ENCODE measurements at places on chromosomes 5 and 9.

- DNase-seq = no peak
Measured at GRCh38 chr5:6767481-6768063, 54.3 kb downstream of the TENT4A start.

- DNase-seq = no peak
Measured at GRCh38 chr5:58775701-58776262, 192.9 kb downstream of the RAB3C start.

DNA sequence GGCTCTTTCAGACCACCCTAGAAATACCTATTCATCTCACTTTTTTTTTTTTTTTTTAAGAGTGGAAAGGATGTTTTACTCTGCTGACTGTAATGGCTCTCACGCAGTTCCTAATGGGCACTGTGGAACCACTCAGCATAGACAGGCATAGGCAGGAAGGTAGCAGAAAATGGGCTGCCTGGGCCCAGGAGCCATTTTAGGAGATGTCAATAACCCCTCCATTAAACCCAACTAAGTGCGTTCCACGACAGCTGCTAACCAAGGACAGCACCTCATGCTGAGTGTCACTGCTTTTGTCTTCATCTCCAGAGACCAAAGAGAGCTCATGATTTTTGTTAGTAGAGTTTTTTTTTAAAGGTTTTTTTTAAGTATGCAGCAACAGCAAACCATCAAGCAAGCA, 15.3 kb downstream of the MAP1B start:
- DNase-seq = no peak

- DNase-seq = no peak
Measured at GRCh38 chr5:147956842-147957223, 50.5 kb upstream of the C5orf46 start.

- DNase-seq = no peak
Measured at GRCh38 chr5:145243016-145243415, 592.1 kb downstream of the PRELID2 start.

DNA sequence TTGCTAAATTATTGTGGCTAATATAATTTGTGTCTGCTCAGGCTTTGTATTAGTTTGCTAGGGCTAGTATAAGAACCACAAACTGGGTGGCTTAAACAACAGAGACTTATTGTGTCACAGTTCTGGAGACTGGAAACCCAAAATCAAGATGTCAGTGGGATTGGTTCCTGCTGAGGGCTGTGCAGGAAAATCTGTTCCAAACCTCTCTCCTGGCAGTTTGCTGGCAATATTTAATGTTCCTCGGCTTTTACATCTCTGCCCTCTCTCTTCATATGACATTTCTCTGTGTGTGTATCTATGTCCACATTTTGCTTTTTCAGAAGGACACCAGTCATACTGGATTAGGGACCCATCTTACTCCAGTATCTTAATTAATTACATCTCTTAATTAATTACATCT, 498.8 kb upstream of the CD180 start:
- no peak for DNase-seq

GRCh38 chr9:81964218-81965171, 21.2 kb downstream of the SPATA31D3 start:
- DNase-seq = no peak

All from stimulated activated CD4-positive, alpha-beta T cell treated with anti-CD3 and anti-CD28 coated beads, Interleukin-1b, Interleukin-23, amount 100 ng/mL, for 1 hour (primary cell).